ENCODE measurements at places on chromosomes 6 and 20.

- DNase-seq, result no peak
Observed at GRCh38 chr6:22954749-22955385, 385.5 kb downstream of the HDGFL1 start.

DNA sequence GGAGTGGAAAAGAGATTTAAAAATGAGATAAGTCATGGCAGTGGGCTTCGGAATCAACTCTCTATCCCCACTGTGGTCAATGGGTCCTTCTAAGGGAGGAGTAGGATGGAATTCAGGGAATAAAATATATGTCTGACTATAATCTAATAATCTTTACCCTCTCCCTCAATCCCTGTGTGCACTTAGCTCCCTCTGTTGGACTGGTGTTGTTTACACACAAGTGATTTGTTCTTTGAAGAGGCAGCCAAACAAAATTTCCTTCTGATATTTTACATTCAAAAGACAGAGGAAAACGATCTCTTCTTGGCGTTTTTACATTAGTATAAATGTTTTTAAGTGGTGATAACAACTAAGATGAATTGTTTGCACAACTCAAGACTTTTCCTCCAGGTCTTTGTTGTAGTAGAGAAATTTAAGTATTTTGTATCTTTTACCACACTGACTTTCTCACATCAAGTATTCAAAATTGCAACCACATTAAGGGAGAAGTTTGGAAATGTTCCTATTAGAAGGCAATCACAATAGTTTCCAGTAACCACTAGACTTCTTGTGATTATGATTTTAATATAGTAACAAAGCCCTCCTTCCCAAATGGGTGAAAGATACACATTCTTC lies 317.8 kb downstream of the CENPW start:
- no peak for DNase-seq

GRCh38 chr6:82976179-82976578 lies 89.5 kb downstream of the UBE3D start:
- DNase-seq, result no peak

DNA sequence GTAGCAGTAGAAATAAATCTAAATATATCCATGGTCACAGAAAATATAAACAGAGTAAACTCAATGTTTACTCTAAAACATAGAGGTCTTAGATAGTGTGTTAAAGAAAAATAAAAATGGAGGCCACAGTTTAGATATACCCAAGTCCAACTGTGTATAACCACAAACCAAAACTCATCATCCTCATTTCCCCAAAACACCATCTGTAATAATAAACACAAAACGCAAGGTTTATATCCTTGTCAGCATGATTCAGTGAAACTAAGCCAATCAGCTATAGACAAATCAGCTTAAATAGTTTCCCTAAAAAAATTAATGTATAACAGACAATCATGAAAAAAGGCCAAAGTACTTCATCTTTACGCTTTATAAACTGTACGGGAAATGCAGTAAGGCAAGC lies 2.7 kb upstream of the HACE1 start:
- DNase-seq, result no peak

DNA sequence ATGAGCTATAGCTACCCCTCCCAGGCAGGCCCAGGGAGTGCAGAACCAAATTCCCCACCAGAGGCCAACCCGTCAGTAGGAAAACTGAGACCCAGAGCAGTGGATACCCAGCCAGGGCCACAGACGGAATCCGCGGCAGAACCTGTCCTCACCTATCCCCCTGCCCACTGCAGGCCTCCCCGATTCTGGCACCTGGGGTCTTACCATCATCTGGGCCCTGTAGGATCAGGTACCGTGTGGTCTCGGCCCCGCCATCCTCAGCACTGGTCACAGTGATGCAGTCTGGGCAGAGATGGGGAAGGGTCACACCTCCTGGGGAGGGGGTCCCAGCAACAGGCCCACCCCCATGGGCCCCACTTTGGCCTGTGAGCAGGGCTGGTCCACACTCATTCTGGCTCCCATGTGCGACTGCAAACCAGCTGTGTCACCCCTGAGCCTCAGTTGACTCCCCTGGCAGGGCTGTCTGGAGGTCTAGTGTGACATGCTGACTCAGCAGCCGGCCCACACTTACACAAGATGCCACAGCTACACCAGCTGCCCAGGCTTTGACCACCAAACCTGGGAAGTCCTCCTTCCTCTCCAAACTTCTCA lies 3.8 kb downstream of the ZNF335 start:
- DNase-seq, result no peak

DNA sequence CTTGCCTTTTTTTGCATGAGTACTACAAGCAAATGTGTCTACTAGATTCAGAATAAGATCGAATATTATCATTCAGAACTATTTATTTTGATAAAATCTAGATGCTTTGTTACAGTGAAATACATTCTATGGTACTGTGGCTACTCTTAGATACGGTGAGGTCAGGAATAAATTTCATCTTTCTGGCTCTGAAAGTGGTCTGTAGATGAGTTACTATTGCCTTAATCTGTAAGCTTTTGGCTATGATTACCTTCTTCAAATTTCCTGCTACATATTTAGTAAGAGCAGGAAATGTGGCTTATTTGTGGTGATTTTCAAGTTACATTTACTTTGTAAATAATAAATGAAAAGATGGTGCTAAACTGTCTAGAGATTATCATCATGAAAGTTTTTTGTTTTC lies 50.0 kb downstream of the SCAF8 start:
- DNase-seq, result no peak

DNA sequence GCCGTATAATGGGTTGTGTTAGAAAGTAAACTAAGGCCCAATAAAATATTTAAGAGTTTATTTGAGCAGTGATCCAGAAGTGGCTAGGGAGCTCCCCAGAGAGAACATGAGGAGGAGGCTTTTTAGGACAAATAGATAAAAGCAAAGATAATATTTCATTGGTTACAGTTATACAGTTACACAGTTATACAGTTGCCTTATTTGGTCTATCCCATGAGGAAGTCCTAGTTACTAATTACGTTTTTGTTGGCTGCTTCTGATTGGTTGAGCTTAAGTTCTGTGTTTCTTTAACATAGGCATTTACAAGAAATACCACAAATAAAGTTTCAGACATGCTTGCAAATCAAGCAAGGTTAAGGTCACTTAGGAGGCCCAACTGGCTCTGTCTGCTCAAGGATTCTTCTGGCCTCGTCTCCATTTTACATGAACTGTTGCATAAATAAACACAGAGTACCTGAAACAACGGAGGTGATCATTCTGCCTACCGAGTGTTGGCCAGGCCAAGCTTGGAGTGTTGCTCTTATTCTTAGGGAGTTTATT lies 7.0 kb downstream of the UBD start:
- DNase-seq, result no peak

Measured in anterior cingulate cortex (tissue), 58 donors.